COLO829 (cell line): ENCODE measurements at places on chromosomes 4 and X.

- no peak for DNase-seq
These were observed 10.8 kb downstream of the ADH1B start for GRCh38 chr4:99310389-99310788.

GRCh38 chr4:73844345-73844744 lies 7.9 kb downstream of the CXCL6 start:
- DNase-seq = no peak

GRCh38 chrX:72492499-72492898 lies 80.1 kb downstream of the HDAC8 start:
- DNase-seq = no peak

GRCh38 chr4:90883519-90883918 lies 756.3 kb downstream of the CCSER1 start:
- no peak for DNase-seq

GRCh38 chrX:100207331-100208024 lies 202.6 kb downstream of the PCDH19 start:
- no peak for DNase-seq

GRCh38 chr4:123699880-123700771 lies 303.5 kb downstream of the SPRY1 start:
- peak; percentile 91 for DNase-seq

GRCh38 chrX:13121020-13121555 lies 76.7 kb upstream of the FAM9C start:
- no peak for DNase-seq

GRCh38 chr4:183637461-183637860 lies 21.5 kb downstream of the RWDD4 start:
- no peak for DNase-seq
